GM18507 (cell line): ENCODE measurements at places on chromosomes 12 and 14.

DNA sequence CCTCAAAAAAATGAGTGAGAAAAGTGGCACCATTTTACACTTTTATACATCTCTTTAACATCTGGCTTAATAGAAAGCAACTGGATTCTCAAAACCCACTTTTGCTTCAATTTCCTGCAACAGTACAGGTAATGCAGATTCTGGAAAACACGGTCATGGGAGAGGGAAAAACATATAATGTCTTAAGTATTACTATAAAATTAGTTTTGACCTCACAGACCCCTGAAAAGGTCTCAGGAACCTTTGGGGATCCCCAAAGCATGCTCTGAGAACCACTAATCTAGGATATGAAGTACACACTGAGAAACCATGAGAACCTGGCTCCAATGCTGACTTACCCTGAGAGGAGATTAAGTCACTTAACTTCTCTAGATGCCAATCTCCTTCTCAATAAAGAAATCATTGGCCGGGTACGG lies 64.7 kb downstream of the PPP2R5E start:
- DNase-seq = no peak

DNA sequence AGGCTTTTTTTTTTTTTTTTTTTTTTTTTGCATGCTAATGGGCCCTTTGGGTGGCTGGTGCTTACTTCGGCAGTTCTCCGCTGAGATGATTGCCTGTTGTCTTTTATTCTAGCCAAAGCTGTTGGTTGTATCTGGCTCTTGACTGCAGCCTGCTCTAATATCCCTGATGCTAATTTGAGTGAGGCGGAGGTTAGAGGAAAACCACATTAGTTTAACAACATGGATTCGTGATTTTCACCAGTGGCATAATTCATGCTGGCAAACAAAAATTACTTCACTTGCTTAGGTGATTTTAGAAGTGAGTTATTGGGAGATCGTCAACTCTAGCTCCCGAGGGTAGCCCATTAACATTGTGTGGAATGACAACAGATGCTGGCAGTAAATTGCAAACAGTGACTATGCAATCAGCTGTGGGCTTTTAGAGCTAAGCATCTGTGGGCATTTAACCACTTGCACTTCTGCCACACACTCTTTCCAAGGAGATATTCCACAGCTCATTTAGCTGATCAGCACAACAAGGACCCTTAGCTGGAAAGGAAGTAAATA lies 97.6 kb upstream of the ZDHHC17 start:
- no peak for DNase-seq

- DNase-seq = no peak
Measured at GRCh38 chr12:76337583-76337982, 10.6 kb downstream of the BBS10 start.

DNA sequence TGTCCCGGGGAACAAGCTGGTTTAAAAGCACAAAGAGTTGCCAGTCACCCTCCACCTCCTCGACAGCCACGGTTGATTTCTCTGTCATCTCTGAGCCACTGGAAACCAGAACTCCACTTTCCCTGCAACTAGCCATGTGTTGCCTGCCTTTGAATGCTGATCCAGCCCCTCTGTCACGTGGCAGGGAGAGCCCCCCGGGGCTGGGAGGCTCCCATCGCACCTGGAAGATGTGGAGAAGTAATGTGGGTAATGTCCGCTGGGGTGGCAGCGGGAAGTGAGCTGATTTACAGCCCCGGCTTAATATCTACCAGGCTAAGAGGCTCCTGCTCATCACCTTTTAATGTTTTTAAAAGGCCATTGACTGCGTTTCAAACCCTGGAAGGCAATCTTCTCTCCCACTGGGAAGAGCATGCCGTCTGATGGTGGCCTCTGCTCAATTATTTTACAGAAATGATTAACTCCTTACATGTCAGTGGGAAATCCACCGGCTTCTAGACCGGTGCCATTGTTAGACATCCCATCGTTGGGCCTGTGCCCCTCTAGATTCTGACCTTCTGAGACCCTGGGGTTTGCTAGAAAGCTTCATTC lies 7.4 kb downstream of the PRIMA1 start:
- no peak for DNase-seq

- no peak for DNase-seq
Measured at GRCh38 chr12:108241986-108242703, 97.0 kb downstream of the CMKLR1 start.

- DNase-seq = no peak
Measured at GRCh38 chr14:65945327-65945726, 532.8 kb downstream of the FUT8 start.

- DNase-seq = no peak
Measured at GRCh38 chr14:90599748-90600507, 203.1 kb downstream of the CALM1 start.

DNA sequence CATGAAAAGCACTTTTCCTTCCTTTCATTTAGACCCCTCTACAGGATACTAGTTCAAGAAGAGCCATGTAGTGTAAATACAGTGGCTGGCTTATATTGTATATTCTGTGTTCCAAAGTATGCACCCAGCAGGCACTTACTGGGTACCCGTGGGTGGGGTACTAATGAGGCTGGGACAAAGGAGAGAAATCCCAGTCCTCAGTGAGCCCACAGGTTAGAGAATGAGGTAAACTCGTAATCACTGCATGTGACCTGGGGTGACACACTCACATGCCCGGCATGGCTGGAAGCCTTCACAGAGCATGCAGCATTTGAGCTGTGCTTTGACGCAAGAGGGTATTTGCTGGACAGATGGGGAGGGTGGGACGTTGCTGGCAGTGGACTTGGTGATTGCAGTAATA lies 17.1 kb downstream of the SLC24A4 start:
- DNase-seq = no peak

- no peak for DNase-seq
Measured at GRCh38 chr12:30485230-30485890, 210.3 kb downstream of the IPO8 start.

DNA sequence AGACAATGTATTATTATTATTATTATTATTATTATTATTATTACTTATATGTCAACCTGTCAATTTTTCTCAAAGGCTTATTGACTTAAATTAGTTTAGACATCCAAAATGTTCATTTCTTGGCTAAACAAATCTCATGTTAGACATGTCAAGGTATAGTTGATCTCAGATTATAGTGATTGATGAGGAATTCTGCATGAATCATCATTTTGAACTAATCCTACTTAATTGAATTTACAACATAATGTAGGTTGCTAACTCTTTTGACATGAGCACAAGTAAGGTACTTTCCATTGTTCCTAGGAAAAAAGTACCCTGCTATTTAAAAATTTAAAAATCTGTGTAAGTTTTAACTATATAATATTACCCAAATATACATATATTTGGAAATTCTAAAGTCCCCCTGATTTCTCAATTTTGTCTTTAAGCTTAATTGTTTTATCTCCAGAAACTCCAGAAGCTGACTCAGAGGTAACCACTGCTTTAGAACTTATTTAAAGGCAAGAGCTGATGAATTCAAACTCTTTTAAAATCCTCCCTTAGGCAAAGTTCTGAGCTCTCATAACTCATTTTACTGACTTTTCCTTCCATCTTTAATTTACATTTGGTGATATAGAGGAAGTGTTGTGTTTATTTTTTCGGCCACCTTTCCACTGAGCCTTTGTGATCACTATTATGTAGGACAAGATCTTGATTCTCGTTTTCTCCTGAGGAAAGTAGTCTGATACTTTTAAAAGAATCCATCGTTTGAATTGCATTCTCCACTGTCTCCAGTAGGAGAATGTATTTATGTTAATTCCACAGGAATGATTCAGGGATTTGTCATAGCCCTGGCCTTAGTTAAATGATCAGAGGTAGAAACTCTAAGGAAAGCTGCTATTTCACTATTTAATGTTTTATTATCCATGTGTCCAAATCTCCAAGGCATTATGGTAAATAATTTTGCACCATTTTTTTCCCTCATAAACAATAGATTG lies 1304.5 kb downstream of the AACS start:
- DNase-seq = no peak
